ENCODE measurements at places on chromosomes 4 and X.

DNA sequence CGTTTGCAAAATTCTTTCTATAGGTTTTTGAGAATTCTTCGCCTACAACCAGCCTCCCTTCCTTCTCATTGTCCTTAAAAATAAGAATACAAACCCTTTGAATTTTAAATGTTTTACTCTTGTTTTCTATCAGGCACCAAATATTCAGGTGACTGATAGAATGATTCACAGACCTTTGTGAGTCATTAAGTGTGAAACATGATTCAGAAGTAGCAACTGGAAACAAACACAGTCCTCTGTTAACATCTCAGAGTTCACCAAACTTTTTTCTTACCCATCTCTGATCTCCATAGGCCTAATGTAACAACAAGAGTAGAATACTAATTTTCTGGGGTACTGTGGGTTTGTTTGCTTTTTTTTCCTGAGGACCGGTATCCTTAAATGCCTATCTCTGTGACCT lies 63.4 kb upstream of the MAB21L2 start:
- DNase-seq: no peak

DNA sequence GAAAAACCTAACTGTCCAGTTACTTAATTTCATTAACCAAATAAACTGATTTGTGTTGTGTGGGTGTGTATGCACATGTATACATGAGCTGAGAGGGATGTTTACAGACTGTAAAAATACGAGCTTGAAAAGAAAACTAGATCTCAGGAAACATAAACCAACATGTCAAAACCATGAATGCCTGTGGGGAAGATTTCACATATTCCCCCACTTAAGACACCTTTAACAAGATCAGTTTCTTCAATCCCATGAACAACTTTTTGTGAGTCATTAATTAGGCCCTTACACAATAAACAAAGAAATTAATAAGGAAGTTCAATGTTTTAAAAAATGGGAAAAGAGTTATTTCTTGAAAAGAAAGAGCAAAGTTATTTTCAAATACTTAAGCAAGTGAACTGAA lies 170.8 kb downstream of the ZNF674 start:
- no peak for DNase-seq

DNA sequence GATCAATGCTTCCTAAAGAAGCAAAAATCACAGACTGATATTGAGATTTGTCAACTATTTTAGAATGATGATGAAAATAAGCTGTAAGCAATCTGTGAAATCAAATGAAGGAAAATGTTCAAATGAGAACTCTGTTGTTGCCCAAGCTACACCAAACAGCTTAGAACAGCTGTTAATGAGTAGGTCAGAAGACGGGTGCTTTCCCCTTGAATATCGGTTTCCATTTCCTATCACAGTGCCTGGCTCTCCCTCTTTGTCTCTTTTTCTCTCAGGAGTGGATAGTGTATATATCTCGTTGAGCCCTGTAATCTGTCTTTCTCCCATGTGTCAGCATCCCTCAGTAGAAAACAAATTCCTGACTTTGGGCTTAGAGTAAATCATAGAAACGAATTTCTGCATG lies 1592.9 kb upstream of the TENM3 start:
- DNase-seq: no peak

DNA sequence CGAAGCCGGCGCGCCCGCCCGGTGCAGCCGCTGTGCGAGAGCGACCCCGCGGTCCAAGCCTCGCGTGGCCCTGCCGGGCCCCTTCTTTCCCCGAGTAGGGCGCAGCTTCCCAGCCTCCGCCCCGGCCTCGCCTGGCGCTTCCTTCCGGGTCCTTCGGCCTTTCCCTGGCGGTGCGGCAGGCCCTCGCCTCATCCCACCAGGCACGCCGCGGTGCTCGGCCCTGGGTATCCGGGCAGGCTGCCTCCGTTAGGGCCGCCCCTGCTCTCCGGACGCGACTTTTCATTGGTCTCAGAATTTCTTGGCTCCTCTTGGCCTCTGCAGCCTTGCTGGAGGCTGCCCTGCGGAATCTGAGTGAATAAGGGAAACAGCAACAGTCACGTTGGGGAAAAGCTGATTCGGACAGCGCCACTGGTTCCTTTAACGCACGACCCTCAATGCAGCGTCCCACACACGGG lies 429 bp downstream of the UVSSA start:
- DNase-seq: peak; percentile 93

DNA sequence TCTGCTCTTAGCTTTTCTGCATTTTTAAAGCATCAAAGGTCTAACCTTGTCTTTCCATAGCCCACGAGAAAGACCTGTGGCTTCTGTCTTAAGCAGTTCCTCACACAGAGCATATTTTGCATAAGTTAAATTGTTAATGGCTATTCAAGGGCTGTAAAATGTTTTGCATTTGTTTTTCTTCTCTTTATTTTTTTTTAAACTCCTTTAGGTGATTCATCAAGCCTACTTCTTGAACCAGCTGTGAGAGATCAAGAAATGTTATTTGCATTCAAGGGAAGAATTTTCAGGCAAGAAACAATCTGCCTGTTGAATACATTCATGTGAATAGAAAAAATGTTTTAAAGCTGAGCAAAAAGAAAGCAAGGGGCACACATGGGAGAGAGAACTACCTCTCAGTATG lies 423.8 kb upstream of the FRG1 start:
- DNase-seq: no peak

- no peak for DNase-seq
Measured at GRCh38 chr4:147581606-147582350, 35.4 kb upstream of the TMEM184C start.

GRCh38 chrX:24561121-24561520 lies 86.0 kb downstream of the PCYT1B start:
- no peak for DNase-seq

GRCh38 chr4:2378898-2379297 lies 39.5 kb downstream of the ZFYVE28 start:
- no peak for DNase-seq

DNA sequence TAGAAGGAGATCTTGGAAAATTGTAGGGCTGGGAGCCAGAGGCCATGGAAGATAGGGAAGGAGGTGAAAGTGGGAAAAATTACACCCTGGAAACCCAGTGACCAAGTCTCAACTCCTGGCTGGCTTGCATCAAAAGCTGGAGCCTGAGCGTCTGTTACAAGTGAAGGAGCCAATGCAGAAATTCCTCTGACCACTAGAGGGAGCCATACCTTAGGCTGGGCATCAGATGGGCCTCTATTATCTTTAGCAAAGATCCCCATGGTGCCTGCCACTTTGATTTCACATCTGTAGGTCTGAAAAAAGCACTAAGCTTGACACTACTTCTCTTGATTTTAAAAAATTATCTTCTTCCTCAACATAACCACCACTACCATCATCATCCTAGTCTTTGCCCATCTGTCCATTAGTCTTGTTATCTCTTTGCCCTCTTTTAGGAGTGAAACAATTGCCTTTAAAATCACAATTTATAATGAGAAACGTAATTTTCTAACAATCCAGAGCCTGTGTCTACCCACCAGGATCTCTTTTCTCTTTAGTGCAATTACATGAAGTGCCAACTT lies 62.9 kb downstream of the ANAPC4 start:
- DNase-seq: peak; percentile 87

GRCh38 chr4:160319221-160319867 lies 1216.5 kb downstream of the RAPGEF2 start:
- no peak for DNase-seq

- no peak for DNase-seq
Measured at GRCh38 chr4:124810827-124811226, 98.3 kb upstream of the ANKRD50 start.

GRCh38 chrX:45851434-45851991 lies 650.8 kb upstream of the DIPK2B start:
- no peak for DNase-seq

DNA sequence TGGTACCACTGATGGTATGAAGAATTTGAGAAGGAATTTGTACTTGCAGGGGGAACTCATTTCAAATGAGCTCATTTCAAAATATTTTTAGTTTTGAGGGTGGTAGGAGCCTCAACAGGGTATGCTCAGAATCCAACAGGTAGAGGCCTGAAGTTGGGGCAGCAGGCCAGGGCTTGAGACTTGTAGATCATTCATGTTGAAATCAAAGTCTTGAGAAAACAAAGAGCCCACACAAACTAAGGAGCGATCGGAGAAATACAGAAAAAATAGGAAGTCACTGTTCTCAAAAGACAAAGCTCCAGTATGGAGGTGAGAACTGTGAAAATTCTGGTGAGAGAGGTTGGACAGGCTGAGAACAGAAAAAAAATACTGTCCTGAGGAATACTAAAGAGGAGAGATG lies 979 bp upstream of the SLC9A6 start:
- no peak for DNase-seq

GRCh38 chrX:46408553-46409407 lies 136.4 kb downstream of the ZNF674 start:
- DNase-seq: peak; percentile 69

DNA sequence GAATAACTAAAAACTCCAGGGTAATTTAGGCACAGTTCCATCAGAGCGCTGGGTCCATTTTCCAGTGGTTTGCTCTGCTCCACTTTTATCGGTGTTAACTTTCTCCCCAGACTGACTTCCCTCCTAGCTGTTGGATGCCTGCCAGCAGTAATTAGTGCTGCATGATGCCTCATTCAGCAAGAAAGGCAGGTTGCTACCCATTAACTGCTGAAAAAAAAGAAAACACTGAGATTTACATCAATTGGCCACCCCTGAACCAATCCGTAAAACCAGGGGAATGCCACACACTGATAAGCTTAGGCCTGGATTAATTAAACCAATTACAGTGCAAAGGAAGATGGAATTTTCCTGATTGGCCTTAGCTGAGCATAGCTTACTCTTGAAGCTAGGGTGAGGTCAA lies 182.4 kb upstream of the CXXC4 start:
- DNase-seq: peak; percentile 52

GRCh38 chr4:77121736-77122240 lies 35.2 kb upstream of the CCNG2 start:
- no peak for DNase-seq

GRCh38 chr4:119733431-119733830 lies 104.8 kb upstream of the PDE5A start:
- no peak for DNase-seq

- DNase-seq: peak; percentile 12
Measured at GRCh38 chr4:145347684-145348083, 134.0 kb upstream of the SMAD1 start.

GRCh38 chr4:132266374-132266773 lies 882.7 kb upstream of the PCDH10 start:
- DNase-seq: no peak

DNA sequence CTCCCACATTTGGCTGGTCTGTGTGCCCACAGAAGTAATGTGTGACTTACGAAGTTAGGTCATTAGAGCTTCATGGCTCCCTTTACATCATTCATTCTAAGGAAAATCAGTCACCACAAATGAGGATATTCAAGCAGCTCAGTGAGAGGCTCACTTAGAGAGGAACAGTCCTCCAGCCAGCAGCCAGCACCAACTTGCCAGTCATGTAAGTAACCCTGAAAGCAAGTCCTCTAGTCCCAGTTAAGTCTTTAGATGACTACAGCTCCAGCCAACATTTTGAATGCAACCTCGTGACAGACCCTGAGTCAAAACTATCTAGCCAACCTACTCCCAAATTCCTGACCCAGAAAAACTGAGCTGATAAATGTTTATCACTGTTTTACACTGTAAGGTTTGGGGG lies 71.3 kb downstream of the LRBA start:
- DNase-seq: no peak

GRCh38 chr4:86441175-86441936 lies 81.5 kb upstream of the MAPK10 start:
- peak; percentile 13 for DNase-seq

- DNase-seq: no peak
Measured at GRCh38 chr4:96955691-96956090, 1115.8 kb downstream of the PDHA2 start.

DNA sequence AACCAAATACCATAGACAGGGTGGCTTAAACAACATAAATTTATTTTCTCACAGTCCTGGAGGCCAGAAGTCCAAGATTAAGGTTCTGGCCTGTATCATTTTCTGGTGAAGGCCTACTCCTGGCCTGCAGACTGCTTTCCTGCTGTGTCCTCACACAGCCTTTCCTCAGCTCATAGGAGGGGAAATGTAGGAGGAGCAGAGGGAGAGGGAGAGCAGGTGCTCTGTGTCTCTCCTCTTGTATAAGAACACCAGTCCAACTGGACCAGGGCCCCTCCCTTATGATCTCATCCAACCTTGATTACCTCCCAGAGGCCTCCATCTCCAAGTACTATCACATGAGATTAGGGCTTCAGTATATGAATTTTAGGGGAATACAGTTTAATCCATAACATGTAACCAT lies 34.3 kb downstream of the RAPGEF2 start:
- DNase-seq: no peak

DNA sequence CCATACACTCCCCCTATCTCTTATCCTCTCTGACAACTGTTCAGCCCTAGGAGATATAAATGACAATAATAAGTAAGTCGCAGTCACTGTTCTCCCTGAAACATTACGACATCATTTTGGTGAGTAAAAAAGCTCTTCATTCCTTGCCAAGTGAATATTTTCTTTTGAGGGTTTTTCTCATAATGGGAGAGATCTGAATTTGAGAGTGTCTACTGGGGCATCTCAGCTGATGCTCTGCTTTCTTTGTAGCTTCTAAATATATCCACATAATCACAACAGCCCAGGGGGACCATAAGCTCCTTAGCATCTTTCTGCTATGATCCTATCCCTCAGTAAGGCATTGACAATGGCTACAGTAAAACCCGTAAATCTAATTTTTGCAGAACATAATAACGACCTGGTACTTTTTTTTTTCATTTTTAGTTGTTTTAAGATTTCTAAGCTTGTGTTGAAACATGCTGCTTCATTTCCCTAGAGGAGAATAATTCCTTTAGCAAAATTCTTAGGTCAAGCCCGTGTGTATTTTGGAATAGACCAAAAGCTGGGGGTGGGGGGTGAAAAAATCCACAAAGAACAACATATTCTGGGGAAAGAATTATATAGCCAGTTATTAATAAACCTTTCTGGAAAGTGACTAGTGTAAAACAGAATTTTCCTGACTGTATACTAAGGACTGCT lies 78.1 kb upstream of the GPM6B start:
- peak; percentile 35 for DNase-seq

- no peak for DNase-seq
Measured at GRCh38 chr4:182265881-182266280, 22.7 kb downstream of the TENM3 start.

GRCh38 chr4:148112231-148112982 lies 329.8 kb downstream of the NR3C2 start:
- no peak for DNase-seq

DNA sequence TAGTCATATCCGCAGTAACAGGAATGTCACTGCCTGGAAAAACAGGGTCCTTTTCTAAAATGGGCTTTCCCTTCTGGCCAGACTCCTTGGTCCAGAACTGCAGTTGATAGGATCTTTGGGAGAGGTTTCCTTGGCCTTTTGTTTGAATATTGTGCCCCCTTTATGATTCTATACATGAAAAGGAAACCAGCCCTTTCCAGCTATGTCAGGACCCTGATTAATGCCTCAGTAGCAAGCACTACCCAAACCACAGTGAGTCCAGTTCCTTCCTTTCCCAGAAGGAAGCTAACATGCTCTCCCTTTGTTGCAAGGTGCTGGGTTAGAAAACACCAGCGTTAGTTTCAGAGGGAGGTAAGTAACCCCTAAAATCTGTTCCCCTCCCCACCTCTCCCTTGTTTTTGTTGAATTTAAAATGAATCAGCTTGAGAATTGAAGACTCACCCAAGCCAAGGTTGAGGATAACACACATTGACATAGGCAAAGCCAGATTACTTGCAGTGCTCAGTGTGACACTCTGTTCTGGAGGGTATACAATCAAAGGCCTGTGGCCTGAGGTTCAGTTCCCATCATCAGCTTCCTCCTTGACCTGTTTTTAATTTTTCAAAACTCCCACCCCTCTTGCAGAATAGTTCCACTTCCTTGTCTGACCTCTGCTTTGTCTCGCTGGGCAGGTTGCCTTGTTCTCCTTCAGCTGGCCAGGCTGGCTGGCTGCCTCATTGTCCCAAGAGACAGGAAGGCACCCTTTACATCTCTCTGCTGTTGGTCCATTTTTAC lies 87.6 kb upstream of the PLAC1 start:
- no peak for DNase-seq

Measured in cardiac muscle cell (in vitro differentiated cells and primary cell).